ENCODE measurements at places on chromosomes 2 and 18.

DNA sequence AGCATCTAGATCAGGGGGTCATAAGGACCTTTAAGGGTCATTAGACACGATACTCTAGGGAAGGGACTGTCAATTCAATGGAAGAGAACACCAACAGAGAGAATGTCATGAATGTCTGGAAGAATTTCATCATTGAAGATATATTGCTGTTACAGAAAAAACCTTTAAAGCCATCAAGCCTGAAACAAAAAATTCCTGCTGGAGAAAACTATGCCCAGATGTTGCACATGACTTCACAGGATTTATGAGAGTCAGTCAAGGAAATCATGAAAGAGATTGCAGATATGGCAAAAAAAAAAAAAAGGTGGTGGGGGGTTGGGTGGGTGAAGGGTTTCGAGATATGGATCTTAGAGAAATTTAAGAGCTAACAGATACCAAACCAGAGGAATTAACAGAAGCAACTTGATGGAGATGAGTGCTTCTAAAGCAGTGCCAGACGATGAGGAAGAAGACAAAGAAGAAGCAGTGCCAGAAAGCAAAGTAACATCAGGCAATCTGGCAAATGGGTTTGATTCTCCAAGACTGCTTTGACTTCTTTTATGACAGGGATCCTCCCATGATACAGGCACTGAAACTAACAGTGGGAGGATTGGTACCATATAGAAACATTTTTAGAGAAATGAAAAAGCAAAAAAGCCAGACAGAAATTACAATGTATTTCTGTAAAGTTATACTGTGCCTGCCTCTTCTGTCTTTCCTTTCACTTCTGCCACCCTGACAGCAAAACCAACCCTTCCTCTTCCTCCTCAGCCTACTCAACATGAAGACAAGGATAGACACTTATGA is 28.5 kb downstream of the MAP4K3 start:
- no peaks in the 10 kb centered on the region for H3K36me3 ChIP-seq
- no peak overlapping the region for H3K27ac ChIP-seq
- no peak for DNase-seq

GRCh38 chr2:118197011-118197675 is 108.9 kb downstream of the INSIG2 start:
- DNase-seq: no peak
- no peaks in the 10 kb centered on the region for H3K27me3 ChIP-seq
- H3K4me3 ChIP-seq: no peak overlapping the region
- no peaks in the 10 kb centered on the region for H3K36me3 ChIP-seq

- no peak overlapping the region for H3K4me3 ChIP-seq
- no peaks in the 10 kb centered on the region for H3K36me3 ChIP-seq
- no peaks in the 10 kb centered on the region for H3K27me3 ChIP-seq
- no peaks in the 10 kb centered on the region for H3K4me1 ChIP-seq
- H3K27ac ChIP-seq: no peak overlapping the region
- no peak for DNase-seq
Measured at GRCh38 chr18:8381821-8382459, 227.3 kb upstream of the RAB12 start.

DNA sequence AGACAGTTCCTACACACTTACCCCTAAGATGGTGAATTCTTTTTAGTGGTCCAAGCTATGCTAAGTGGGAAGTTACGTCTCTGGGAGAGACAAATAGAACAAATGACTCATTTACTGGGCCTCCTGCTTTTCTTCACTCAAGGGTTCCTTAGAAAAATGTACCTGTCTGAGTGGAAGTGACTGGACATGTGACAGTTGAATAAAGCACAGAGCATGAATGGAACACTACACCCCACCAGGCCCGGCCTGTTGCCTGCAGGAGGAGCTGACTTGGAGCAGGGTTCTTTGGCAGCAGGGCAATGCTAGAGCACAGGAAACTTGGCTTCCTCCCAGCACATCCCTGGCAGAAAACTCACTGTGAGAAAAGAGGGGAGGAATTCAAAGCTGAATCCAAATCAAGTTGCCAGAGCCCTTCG is 451.0 kb upstream of the SETBP1 start:
- no peaks in the 10 kb centered on the region for H3K4me1 ChIP-seq
- H3K27me3 ChIP-seq: no peaks in the 10 kb centered on the region
- no peak overlapping the region for H3K27ac ChIP-seq
- H3K4me3 ChIP-seq: no peak overlapping the region

DNA sequence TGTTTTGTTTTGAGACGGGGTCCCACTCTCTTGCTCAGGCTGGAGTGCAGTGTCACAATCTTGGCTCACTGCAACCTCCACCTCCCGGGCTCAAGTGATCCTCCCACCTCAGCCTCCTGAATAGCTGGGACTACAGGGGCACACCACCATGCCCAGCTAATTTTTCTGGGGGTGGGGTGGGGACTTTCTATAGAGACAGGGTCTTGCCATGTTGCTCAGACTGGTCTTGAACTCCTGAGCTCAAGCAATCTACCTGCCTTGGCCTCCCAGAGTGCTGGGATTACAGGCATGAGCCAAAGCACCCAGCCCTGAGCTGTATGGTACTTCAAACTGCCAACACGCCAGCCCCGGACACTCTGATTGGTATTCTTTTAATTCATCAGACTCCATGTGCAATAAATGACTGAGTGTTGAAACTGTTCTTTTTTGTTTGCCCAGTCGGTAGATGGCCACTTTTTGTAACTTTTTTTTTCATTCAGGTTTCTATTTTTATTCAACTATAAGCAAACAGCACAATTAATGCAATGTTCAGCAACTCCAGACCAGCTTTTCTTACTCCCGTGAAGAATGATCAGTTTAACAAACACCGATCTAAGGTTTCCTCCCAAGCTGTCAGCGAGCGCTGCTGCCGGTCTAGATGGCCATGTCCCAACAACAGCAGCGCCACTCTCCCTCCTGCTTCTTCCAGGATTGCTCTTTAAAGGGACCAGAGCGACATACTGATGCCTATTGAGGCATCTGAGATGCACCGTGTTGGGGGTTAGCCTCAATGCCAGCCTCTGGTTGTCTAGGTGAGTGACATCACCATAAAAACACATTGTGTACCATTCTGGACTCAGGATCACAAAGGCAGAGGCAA is 12.5 kb upstream of the TGOLN2 start:
- H3K27ac ChIP-seq: no peak overlapping the region
- no peaks in the 10 kb centered on the region for H3K4me1 ChIP-seq
- no peak for DNase-seq
- no peak overlapping the region for H3K4me3 ChIP-seq
- no peaks in the 10 kb centered on the region for H3K36me3 ChIP-seq

DNA sequence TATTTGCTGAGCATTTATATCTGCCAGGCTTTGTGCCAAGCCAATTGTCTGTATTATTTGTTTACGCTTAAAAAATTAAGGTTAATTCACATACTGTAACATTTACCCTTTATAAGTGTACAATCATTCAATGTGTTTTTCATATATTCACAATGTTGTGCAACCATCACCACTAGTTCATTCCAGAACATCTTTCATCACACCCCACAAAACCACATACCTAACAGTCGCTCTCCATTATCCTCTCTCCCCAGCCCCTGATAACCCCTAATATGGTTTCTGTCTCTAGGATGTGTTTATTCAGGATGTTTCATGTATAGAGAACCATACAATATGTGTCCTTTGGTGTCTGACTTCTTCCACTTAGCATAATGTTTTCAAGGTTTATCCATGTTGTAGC is 234.1 kb downstream of the INSIG2 start:
- H3K4me3 ChIP-seq: no peak overlapping the region
- H3K27ac ChIP-seq: no peak overlapping the region
- no peaks in the 10 kb centered on the region for H3K27me3 ChIP-seq
- no peak for DNase-seq
- no peaks in the 10 kb centered on the region for H3K4me1 ChIP-seq

GRCh38 chr18:12460874-12461273 is 53.1 kb downstream of the PRELID3A start:
- no peak overlapping the region for H3K4me3 ChIP-seq
- no peak overlapping the region for H3K27ac ChIP-seq
- no peaks in the 10 kb centered on the region for H3K4me1 ChIP-seq
- no peak for DNase-seq

GRCh38 chr2:11582862-11583752 is 49.3 kb downstream of the GREB1 start:
- H3K27me3 ChIP-seq: no peaks in the 10 kb centered on the region
- DNase-seq: peak; percentile 30
- no peak overlapping the region for H3K4me3 ChIP-seq
- no peak overlapping the region for H3K27ac ChIP-seq
- no peaks in the 10 kb centered on the region for H3K4me1 ChIP-seq

DNA sequence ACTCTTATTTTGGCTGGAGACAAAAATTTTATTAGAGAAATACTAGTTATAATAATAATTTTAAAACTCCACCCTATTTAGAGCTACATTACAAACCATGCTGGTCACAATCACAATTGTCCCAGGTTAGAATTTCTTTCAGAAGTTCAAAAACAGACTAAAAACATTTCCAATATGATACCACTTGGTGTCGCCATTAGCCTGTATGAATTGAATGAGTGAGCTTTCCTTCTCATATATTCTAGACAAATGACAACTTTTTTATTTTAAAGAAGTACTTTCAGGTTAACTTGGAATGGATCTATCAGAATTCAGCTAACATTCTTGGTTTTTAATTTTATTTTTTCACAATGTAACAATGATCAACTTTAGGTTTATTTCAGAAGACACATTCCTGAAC is 48.0 kb downstream of the SERPINB8 start:
- no peaks in the 10 kb centered on the region for H3K27me3 ChIP-seq
- H3K36me3 ChIP-seq: no peaks in the 10 kb centered on the region
- no peak for DNase-seq
- no peak overlapping the region for H3K27ac ChIP-seq
- no peak overlapping the region for H3K4me3 ChIP-seq
- H3K4me1 ChIP-seq: no peaks in the 10 kb centered on the region

DNA sequence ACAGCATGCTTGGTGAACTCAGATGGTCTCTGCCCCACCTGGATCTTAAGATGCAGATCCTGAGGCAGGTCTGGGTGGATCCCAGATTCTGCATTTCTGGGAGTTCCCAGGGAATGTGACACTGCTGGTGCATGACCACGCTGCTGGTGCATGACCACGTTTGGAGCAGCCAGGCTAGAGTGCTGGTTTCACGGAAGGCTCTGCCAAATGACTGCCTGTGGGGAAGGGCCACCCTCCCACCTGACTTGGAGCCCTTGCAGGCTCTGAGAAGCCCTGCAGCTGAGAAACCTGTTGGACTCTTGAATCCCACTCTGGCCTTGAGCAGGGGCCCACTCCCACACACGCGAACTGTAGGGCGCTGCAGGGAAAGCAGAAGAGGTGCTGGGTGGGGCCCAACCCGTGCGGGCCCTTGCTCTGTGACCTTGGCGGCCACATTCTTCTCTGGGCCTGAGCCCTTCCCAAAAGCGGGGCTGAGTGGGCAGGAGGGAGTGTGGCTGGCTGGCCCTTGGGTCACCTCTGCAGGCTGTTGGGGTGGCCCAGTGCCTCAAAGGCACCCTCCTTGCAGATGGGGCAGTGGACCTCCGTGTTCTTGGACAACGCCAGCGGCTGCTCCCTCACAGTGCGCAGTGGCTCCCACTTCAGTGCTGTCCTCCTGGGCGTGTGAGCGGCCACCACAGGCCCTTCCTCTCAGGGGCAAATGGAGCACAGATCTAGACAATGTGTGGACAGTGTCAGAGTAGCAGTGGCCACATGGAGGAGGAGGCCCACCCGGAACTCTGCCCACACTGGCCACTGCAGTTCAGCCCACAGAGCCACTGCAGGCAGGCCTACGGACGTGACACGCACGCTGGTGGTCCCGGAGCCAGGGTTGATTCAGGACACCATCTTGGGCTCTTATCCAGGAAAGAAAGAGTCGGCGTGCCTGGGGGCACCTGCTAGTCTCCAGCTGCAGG is 7.9 kb downstream of the ERFE start:
- no peak overlapping the region for H3K27ac ChIP-seq
- no peak for DNase-seq
- no peaks in the 10 kb centered on the region for H3K4me1 ChIP-seq
- no peaks in the 10 kb centered on the region for H3K27me3 ChIP-seq
- no peak overlapping the region for H3K4me3 ChIP-seq
- peaks cover 13% of the 10 kb centered on the region for H3K36me3 ChIP-seq

DNA sequence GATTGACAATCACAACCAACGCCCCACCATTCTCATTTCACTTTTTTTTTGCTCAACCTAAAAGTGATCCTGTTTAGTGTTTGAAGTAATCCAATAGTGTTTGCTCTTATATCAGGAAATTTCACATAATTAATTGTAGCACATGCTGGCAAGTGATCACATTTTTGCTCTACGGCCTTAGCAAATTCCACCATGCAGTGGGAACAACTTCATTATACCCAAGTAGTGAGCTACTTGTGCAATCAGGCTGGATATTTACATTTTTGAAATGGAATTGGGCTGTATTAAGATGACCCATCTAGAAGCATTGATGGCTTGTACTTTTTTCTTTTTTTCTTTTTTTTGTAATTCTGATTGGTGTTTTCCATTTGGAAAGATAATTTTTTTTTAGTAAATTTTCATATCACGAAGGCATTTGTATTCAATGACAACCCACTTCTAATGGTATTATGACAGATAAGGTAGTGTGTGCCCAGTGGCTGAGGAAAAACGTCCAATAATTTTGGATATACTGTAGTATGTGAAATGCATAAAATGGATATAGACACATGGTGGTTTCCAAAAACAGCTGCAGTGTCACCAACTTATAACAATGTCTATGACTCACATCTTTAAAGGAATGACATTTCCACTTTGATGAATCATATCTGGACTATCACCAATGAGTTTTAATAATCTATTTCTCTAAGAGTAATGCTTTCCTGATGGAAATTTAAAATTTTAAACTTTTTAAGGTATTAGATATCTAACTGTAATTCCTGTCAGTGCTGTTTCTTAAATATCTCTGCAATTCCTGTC is 130.6 kb downstream of the COL6A3 start:
- no peaks in the 10 kb centered on the region for H3K27me3 ChIP-seq
- H3K4me1 ChIP-seq: no peaks in the 10 kb centered on the region
- H3K4me3 ChIP-seq: no peak overlapping the region
- no peaks in the 10 kb centered on the region for H3K36me3 ChIP-seq

- H3K4me1 ChIP-seq: peaks cover 22% of the 10 kb centered on the region
- H3K4me3 ChIP-seq: no peak overlapping the region
- H3K36me3 ChIP-seq: no peaks in the 10 kb centered on the region
- H3K27ac ChIP-seq: peak overlapping the region; percentile 33
Measured at GRCh38 chr2:136008205-136008865, 22.9 kb upstream of the DARS1 start.

- H3K27me3 ChIP-seq: peaks cover 4% of the 10 kb centered on the region
- H3K4me1 ChIP-seq: no peaks in the 10 kb centered on the region
- H3K4me3 ChIP-seq: no peak overlapping the region
- H3K27ac ChIP-seq: no peak overlapping the region
- no peaks in the 10 kb centered on the region for H3K36me3 ChIP-seq
Measured at GRCh38 chr18:48319801-48320638, 89.2 kb downstream of the ZBTB7C start.

DNA sequence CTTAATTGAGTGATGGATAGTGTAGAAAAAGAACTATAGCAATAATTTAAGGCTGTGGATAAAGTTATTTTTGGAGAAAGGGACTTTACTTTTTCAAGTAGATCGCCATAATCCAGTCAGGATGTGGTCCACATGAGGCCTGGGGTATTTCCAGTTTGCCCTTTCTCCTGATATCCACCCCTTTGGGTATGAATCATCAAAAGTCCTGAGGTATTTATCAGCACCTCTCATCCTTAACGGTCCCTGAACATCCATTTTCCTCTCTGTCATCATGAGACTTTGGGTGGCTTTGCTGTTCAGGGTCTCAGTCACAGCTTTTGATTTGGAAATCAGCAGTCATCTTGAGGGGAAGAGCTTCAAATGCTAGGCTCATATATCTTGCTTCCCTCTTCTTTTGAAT is 39.3 kb upstream of the ELAC1 start:
- no peak overlapping the region for H3K27ac ChIP-seq
- DNase-seq: no peak
- no peak overlapping the region for H3K4me3 ChIP-seq
- no peaks in the 10 kb centered on the region for H3K27me3 ChIP-seq
